ENCODE measurements at places on chromosomes 1 and 21. TPM values are rescaled to one million over a fixed set of nuclear protein-coding genes. Genes with fewer than 3 reads are reported as not detected.

The CLDN14 gene
- total RNA-seq, result 8.7 TPM

The REN gene
- 32.4 TPM for total RNA-seq

The TNFSF4 gene
- total RNA-seq, result 1.3 TPM

The SDE2 gene
- total RNA-seq, result 19.2 TPM

The PARP1 gene
- total RNA-seq, result 71.1 TPM

The FAM163A gene
- total RNA-seq, result not detected

The NPHS2 gene
- total RNA-seq, result 1.2 TPM

The RHBDL2 gene
- total RNA-seq, result 2.1 TPM

Measured in kidney (tissue), 22 donors.